ENCODE measurements at places on chromosomes 2 and 18. TPM values are rescaled to one million over a fixed set of nuclear protein-coding genes. Genes with fewer than 3 reads are reported as not detected.
A peak's percentile ranks its signal among the peaks of the same experiment; 100 is the strongest.

The RGPD6 gene
- polyA plus RNA-seq, result 11.6 TPM

The NEU2 gene
- polyA plus RNA-seq, result not detected

The FBXO36 gene
- polyA plus RNA-seq, result 6.5 TPM

The FBXO15 gene
- polyA plus RNA-seq, result 0.54 TPM

The MYO5B gene
- polyA plus RNA-seq, result 0.05 TPM

The LRP1B gene
- polyA plus RNA-seq, result not detected

- DNase-seq, result no peak
Observed at GRCh38 chr2:160325418-160325817, 125.3 kb upstream of the ITGB6 start.

DNA sequence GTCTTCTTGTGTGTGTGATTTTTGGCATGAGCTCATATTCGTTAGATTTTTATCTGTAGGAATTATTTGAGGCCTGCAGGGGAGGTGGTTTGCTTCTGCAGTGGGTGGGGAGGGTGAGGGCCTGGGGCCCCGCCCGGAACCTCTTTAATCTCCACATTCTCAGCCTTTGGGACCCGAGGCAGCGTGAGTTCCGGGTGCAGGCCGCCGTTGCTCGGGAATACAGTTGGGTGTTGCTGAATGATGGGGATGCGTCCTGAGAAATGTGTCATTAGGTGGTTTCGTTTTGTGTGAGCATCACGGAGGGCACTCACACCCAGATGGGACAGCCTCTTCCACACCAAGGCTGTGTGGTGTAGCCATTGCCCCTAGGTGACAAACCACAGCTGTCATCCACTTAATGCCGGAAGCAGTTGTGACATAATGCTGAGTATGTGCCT lies 13.7 kb upstream of the GAL3ST2 start:
- no peak for DNase-seq

DNA sequence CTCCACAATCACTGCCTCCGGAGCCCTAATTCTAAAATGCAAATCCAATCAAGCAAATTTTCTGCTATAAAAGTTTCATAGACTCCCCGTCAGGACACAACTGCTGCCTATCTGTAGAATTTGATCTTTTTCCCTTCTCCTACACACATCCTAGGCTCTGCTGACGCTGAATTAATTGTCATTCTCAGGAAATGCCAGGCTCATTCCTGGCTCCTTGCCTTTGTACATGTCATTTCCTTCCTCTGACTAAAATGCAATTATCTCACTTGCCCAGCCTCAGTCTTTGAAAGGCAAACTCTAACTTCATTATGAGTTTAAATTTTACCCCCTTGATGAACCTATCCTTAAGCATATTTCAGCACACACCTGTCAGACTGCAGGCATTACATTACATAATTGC lies 844.9 kb upstream of the CRIM1 start:
- no peak for DNase-seq

DNA sequence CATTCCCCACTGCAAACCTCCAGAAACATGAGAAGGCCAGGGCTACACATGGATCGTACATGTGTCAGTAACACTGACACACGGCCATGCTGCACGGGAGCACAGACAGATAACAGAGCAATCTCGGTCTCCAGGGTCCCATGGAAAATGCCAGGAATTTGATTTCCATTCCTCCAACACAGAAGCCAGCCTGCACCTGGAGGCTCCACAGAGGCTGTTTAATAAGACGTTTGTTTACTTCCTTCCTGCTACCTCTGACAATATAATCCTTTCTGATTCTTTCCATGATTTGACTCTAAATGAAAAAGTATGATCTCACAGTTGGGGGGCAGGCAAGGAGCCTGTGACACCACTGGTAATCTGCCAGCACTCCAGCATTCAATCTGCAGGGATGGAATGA lies 210.9 kb upstream of the DDX18 start:
- no peak for DNase-seq

GRCh38 chr2:113278742-113279139 lies at the start of gene PAX8:
Gene PAX8 (minus strand): TSS chr2:113278921. CDS start chr2:113278394, 527 bp downstream.
- DNase-seq, result no peak

- DNase-seq, result no peak
Observed at GRCh38 chr18:26649193-26649543, 100.8 kb upstream of the KCTD1 start.

- no peak for DNase-seq
Observed at GRCh38 chr18:9108911-9109310, 6.4 kb downstream of the NDUFV2 start.

DNA sequence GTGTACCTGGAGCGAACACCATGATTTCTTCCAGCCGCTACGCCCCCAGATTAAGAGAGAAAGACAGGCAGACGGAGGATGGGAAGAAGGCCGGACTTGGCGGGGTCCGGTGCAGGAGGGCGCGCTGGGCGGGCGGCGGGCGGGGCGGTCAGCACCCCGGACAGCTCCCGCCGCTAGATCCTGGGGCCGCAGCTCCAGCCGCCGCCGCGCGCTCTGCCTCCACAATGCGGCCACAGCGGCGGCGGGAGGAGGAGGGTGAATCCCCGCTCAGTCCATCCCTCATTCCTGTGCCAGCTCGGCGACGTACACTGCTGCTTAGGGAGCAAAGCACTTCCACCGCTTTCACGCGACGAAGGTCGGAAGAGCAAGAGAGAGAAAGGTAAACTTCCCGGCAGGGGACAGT lies at the start of gene AKAIN1:
AKAIN1 (minus strand) TSS at position 226 of the 403 bp plus-strand sequence; CDS start at position 22, 204 bp downstream.
- DNase-seq, result peak; percentile 65

GRCh38 chr2:233387667-233388528 lies 33.6 kb downstream of the DGKD start:
- DNase-seq, result peak; percentile 87

DNA sequence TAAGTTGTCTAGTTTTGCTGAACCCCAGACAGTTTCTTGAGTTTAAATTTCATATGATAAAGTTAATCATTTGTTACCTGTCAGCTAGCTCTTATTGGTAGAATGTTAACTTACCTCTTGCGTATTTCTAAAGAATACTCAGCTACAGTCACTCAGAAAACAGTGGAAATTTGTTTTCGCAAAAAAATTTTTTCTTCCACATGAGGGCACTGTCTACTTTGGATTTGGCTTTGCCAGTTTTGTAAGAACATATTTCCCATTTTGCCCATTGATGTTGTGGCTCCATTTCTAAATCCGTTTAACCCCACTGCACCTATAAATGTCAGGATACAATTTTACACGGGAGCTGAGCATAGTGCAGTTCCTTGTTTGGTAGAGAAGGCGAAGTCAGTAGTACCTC lies 19.1 kb upstream of the GCFC2 start:
- peak; percentile 19 for DNase-seq

DNA sequence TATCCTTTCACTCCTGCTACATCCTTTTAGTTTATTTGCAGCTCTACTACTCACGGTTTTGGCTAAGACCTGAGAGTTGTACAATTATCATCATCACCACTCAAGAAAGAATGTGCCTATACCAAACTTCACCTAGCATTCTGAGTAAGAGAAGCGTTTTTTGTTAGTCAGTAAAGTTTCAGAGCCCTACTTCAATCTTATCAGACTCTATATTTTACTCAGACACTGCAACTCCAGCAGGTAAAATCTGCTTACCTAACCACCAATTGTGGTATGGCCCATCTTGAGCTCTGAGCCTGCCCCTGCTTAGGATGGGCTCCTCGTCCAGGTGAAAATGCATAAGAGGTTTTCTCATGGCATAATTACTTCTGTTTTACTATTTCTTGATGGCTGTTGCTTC lies 37.1 kb downstream of the ICOS start:
- no peak for DNase-seq

GRCh38 chr2:79235135-79235534 lies 75.6 kb upstream of the REG3A start:
- DNase-seq, result peak; percentile 2

GRCh38 chr2:223019390-223019930 lies 32.5 kb upstream of the KCNE4 start:
- no peak for DNase-seq

GRCh38 chr2:178523596-178524134 lies 43.4 kb downstream of the PLEKHA3 start:
- DNase-seq, result peak; percentile 43

DNA sequence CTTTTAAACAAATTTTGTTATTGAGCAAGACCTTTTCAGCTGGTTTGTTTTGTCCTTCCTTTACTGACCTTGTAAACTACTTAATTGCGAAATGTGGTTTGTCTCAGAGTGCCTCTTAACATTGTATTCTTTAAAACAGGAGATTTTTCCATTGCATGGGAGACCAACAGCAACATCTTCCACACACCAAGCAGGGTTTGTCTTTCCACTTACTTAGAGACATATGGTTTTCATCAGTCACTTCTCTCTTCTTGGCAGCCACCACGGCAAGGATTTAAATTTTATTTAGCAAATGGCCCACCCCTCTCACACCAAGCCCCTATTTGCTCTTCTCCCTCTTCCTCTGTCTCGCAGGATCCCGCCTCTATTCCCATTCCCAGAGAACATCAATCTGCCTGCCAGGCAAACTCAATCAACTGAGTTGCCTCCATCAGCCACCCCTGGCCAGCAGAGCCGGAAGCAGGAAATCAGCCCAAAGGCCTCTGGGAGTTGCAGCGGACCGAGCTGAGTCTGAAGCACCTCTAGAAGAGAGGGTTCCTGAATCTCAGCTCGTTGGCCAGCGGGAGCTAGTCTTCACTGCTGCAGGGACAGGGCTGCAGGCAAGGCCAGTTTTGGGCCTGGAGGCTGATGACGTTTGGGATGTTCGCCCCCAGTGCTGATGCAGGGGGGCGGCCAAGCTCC lies 11.3 kb upstream of the CIB4 start:
- peak; percentile 63 for DNase-seq

DNA sequence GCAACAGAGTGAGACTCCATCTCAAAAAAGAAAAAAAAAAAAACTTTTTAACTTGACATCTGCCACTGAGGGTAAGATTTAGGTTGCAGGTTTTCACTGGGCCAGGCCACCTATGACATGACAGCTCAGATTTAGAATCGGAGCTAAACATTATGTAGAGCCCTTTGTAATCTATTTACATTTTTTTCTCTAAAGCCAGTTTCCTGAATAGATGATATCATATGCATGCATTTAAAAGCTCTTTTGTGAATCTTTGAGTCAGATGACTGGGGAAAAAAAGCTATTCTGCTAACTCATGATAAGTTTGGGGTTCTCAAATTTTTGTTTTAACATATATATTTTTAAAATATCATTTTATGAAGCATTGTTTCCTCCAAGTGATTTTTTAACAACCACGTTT lies 21.3 kb downstream of the PRKAG3 start:
- no peak for DNase-seq

- peak; percentile 58 for DNase-seq
Observed at GRCh38 chr2:237967463-237967951, 693 bp downstream of the UBE2F start.

GRCh38 chr18:7512348-7512747 lies 54.8 kb upstream of the PTPRM start:
- DNase-seq, result peak; percentile 46

DNA sequence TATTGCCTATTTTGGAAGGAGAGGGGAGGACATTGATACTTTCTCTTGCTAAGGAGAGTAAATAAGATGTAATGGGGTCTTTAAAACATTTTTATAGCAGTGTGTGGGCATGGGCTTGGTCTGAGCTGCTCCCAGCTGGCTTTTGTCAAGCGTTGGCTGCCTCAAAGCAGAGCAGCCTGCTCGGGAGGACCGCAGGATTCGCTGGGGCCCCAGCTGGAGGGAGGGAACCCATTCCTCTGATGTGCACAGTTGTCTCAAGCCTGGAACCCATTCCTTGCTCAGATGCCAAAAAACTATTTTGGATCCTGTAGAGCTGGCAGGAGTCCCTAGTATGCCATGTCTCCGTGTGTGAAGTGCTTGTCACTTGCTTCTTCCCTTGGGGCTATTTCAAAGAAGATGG lies 59.4 kb upstream of the RMDN2 start:
- DNase-seq, result no peak

Measured in GM23248 (cell line).